HL-60 (cell line): ENCODE measurements at places on chromosomes 7 and 10.

DNA sequence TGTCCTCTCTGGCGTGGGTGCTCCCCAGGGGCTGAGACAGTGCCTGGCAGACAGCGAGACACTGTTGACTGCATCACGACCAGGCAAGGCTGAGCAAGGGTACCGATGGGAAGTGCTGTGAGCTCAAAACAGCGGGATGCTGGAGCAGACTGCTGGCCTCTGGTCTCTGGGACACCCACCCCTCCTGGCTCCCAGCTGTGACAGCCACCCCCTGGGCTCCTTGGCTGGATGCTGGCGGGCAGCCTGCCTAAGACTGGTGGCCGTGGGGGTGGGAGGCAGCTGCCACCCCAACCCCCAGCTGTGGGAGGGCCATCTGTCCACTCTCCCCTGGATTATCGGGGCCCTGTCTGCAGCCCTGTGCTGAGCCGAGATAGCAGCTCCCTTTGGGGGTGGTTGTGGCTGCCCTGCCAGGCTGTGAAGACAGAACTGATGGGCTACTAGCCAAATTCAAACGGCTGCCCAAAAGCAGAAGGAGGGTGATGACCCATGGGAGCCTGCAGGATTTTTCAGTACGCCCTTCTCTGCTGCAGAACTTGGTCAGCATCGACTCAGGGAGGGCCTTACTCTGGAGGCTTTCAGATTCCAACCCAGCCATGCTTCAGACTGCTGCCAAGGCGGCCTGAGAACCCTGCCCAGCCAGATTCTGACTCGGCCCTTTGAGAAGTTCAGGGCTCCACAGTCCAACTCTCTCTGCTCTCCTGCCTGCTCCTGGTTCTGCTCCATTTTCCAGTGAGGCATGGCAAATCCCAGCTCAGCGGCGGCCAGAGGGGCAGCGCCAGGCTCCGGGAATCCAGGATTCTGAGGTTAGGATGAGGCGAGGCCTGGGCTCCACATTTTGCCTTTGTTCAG is 125.3 kb downstream of the NEURL1 start:
- DNase-seq, result no peak

- no peak for DNase-seq
Measured at GRCh38 chr7:24978843-24979469, 1.0 kb downstream of the OSBPL3 start.

DNA sequence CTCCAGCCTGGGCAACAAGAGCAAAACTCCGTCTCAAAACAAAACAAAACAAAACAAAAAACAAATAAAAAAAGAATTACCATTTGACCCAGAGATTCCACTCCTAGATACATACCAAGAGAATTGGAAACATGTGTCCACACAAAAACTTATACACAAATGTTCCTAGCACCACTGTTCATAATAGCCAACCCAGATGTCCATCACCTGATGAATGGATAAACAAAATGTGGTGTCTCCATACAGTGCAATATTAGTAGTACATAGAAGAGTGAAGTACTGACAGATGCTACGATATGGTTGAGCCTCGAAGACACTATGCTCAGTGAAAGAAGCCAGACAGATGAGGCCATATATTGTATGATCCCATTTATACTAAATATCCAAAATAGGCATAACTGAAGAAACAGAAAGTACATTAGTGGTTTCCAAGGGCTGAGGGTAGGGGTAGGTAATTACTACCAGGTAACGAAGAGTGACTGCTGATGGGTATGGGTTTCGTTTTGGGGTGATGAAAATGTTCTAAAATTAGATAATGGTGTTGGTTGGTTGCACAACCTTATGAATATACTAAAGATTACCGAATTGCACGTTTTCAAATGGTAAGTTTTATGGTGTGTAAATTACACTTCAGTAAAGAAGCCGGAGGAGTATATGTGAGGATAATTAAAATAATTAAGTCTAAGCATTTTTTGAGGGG is 20.0 kb downstream of the MYO1G start:
- no peak for DNase-seq

GRCh38 chr10:96703358-96703757 is 17.0 kb downstream of the PIK3AP1 start:
- no peak for DNase-seq

DNA sequence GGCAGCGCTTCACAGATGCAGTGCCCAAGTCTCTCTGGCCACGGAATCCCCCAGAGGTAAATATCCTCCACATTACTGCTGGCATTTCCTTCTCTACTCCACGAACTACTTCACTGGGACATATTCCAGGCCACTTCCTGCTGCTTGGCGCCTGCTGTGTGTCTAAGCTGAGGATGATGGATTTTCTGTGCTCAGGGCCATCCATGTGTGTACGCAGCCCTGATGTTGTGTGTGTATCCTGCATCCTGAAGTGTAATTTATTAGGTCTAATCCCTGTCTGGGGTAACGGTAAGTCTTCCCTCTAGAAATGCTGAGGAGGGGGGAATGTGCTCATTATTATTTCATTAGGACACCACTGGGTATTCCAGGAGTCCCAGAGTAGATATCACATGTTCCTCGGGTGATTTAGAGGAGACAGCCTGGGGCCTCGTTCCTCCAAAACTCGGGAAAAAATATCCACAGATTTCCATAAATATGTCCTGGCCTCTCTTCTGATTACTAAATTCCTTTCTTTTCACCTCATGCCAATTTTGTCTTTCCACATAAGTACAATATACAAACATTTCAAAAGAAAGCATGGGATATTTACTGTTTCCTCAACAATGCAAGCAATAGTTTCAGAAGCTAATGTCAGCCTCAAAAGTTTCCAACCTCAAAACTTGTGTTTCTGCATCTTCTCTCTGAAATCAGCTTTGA is 25.5 kb upstream of the HABP2 start:
- no peak for DNase-seq

DNA sequence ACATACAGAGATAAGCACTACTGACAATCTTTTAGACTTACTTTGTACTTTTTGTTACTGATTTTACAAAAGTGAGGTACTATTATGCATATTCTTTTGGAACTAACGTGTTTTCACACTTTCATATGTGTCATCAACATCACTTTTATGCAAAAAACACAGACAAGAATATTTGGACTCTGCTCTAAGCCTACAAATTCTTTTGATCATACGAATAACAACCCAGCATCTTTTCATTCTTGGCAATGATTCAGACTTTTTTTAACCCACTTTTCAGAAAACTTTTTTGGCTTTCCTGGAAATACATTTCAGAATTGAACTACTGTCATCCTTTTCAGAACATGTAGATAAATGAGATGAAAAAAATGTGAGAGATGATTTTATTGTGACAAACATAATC is 30.2 kb downstream of the USP6NL start:
- DNase-seq, result no peak

DNA sequence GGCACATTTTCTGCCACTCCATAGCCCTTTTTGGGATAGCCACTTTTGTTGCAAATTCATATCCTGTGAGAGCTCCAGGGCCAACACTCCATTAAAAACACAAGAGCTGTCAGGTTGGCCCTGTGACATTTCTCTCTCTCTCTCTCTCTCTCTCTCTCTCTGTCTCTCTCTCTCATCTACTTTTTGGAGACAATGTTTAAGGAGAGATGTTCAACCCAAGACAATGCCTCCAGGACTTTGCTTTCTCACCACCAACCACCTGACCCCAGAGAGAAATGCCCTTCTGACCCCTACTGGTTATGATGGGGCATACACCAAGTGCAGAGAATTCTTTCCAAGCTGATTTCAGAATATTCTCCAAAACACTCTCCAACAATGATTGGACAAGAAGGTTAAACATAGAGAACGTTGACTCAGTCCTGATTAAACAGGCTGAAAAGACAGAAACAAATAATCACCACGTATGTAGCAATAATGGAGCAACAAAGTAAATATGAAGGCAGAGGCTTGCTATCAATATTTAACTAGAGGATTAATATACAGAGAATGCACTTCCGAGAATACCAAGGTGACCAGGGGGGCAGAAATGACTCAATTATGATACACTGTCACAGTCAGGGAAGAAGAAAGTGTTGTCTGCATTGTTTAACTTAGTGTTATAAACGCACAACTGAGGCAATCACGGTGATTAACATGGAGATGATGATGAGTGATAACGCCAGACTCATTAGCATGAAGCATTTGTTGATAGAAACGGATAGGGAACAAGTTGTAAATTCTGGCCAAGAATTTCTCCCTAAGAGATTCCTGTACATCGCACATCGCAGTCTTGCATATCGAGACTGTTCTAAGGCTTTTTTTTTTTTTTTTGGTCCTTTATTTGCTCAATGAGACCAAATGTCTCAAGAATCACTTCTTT is 178.5 kb downstream of the NRP1 start:
- no peak for DNase-seq

DNA sequence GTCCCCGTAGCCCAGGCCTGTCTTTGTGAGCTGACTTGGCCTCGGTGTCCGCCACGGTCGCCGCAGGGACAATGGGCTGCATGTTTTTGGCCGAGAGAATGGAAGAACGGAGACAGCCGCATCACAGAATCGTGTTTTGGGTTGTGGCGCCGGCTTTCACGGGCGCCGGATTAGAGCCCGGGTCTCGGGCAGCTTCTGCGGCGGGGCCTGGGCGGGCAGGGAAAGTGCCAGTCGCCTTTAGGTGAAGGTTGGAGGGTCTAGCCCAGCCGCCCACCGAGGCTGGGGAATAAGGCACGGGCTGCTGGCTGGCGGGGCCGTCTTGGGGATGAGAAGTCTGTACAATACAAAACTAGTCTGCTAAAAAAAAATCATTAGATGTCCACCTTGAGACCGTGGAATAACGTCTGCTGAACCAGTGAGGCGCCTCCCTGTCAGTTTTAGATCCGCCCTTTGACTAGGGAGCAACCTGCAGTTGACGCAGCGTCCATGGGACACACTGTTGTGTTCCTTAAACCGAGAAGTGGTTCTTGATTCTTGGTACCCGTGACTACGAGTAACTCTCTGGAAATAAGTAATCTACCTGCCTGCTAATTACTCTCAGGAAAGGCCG is 577 bp downstream of the DNAJB9 start:
- DNase-seq, result peak; percentile 72

DNA sequence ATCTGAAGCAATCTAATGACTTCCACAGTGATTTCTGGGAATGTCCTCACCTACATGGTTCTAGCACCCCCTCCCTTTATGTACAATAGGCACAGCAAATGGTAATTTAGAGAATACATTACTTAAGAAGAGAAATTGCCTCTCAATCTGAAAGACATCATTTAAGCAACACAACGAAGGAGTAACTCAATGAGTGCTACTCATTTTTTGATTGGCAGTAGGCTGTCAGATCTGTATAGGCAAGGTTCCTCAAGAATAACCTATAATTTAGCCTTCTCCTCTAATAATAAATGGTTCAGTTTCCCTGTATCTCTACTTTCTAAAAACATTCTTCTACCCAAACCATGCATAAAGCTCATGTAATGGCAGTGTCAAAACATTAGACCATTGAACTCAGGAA is 30.6 kb upstream of the SEMA3C start:
- no peak for DNase-seq

GRCh38 chr7:85061456-85061855 is 125.4 kb downstream of the SEMA3D start:
- no peak for DNase-seq

DNA sequence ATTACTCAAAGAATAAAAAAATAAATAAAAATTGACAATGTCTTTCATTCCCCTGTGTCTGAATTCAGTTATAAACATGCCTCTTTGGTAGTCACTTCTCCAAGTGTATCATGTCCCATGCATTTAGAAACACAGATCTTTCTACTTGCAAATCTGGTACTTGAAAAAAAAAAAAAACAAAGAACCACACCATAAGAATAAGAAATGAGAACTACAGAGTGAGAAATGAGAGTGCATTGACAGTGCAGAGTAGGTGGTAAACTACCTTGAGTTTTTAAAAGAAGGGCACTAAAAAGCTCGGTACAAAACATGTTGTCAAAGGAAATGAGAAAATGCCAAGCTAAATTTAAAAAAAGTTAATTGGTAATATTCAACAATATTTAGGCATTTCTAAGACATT is 123.0 kb downstream of the GPR85 start:
- no peak for DNase-seq

- no peak for DNase-seq
Measured at GRCh38 chr10:128526791-128527375, 400.7 kb upstream of the MKI67 start.

DNA sequence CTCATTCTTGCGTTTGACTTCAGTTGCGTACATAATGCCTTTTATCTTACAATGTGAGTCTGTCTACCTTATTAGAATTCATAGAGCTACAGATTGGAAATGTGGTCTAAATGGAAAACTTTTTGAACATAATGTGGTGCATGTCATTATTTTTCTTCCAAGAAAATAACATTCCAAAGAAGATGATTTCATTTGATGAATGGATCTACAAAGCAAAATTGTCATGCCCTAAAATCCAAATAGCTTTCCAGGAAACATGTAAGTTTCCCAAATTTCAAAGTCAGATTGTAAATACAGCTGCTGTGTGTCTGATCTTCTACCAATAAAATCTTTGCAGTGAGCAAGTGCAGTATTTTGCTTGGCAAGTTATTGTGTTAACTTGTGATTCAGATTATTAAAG is 101.8 kb upstream of the FZD8 start:
- DNase-seq, result no peak

DNA sequence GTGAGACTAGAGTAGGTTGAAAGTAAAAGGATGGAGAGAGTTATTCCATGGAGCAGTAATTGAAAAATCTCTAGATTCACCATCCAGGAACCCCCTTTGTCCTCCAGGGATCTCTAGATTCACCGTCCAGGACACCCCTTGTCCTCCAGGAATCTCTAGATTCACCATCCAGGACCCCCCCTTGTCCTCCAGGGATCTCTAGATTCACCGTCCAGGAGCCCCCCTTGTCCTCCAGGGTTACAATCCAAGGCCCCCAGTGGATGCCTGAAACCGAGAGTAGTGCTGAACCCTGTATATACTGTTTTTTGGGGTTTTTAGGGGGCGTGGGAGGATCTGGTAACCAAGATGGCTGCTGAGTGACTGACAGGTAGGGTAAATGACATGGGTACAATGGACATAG is 38.3 kb upstream of the PPP2R2D start:
- no peak for DNase-seq

DNA sequence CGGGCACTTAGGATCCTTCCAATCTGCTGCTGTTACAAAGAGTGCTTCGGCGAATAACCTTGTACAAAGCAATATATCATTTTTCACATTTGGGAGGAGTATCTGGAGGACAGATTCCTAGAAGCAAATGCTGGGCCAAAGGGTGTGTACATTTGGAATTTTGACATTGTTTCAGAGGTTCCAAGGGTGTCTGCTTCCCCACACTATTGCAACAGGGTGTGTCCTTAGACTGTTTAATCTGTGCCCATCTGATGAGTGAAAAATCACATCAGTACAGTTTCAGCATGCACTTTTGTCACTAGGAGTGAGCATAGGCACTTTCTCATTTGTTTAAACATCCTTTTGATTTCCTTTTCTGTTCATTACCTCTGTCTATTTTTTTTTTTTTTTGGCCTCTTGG is 8.6 kb upstream of the ELFN1 start:
- DNase-seq, result no peak

DNA sequence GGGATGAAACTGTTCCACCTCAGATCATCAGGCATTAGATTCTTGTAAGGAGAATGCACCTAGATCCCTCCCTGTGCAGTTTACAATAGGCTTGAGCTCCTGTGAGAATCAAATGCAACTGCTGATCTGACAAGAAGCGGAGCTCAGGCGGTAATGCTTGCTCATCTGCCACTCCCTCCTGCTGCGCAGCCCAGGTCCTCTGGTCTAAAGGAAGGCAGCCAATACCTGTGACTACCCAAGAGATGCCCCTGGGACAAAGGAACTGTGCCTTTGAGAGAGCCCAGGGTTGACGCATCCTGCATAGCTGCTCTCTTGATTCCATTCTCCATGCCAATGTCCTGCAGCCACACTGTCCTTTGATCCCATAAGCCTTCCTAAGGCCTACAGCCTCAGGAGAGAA is 73.1 kb downstream of the ADCYAP1R1 start:
- no peak for DNase-seq

- DNase-seq, result no peak
Measured at GRCh38 chr10:84200537-84201243, 6.4 kb downstream of the CDHR1 start.

- DNase-seq, result no peak
Measured at GRCh38 chr7:123929655-123930054, 4.6 kb downstream of the SPAM1 start.
